ENCODE measurements at places on chromosomes 7 and 10. TPM values are rescaled to one million over a fixed set of nuclear protein-coding genes. Genes with fewer than 3 reads are reported as not detected.

DNA sequence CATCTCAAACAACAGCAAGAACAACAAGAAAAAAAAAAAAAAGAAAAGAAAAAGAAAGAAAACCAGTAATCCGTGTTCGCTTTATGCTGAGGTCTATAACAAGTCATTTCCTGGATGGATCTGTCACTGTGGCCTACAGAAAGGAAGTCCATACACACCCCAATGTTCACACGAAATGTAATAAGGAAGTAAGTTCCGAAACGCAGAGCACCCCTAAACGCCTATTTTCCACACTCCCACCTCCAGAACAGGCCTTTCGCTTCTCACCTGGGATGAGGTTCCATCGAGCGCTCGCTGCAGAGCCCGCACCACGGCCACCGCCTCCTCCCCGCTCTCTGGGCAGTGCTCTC is 735 bp downstream of the ZNF394 start:
- peak overlapping the region; percentile 60 for H3K4me3 ChIP-seq
- H3K27me3 ChIP-seq: no peaks in the 10 kb centered on the region
- peaks cover 55% of the 10 kb centered on the region for H3K36me3 ChIP-seq
- H3K27ac ChIP-seq: peak overlapping the region; percentile 58
- DNase-seq: no peak
- peaks cover 16% of the 10 kb centered on the region for H3K4me1 ChIP-seq

DNA sequence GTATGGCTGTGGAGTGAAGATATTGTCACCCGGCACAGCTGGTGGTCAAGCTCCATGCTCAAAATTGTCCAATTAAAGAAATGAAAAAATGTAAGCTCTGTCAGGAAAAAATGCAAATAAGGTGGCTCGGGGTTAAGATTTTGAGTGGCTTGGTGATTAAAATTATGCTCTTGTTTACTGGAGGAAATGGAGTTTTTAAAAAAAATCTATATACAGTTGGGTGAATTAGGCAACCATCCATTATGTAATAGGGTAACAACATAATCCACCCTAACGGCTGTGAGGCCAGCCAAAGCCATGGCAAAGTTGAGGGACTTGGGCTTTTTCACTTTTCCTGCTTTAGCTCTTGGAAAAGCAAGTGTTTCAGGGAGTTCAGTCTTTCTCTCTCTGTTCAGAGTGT is 260.8 kb upstream of the HABP2 start:
- no peak for DNase-seq
- peaks cover 6% of the 10 kb centered on the region for H3K4me1 ChIP-seq
- no peaks in the 10 kb centered on the region for H3K27me3 ChIP-seq
- H3K27ac ChIP-seq: no peak overlapping the region
- H3K4me3 ChIP-seq: no peak overlapping the region
- H3K36me3 ChIP-seq: no peaks in the 10 kb centered on the region

GRCh38 chr7:156460858-156461627 is 179.5 kb upstream of the RNF32 start:
- no peak for DNase-seq
- H3K27me3 ChIP-seq: peaks cover 14% of the 10 kb centered on the region
- H3K4me1 ChIP-seq: no peaks in the 10 kb centered on the region
- no peak overlapping the region for H3K27ac ChIP-seq

Gene PHYHIPL
- not detected for total RNA-seq

DNA sequence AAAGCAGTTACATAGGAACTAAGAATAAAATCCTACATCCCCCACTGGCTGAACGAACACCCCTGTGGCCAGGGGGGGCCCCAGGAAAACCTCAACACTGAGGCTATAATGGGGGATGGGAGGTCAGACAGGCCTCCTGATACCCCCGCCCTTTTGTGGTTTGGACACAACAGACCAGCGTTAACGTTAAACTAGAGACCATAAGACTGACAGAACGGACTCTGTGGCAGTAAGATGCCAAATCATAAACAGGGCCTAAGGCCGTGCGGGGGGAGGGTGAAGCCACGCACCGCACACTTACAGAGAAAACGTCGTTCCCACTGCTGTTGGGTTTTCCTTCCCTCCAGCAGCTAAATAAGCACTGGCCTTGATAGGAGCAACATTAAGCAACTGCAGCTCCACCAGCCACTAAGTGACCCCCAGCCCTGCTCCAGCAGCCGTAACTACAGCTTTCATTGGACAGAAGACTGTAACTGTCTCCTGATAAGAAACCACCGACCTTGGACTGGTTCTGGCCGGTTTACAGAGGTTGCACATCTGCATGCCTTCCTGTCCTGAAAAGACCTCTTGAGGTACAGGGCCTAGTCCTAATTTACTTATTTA is 3.4 kb upstream of the PPP2R2D start:
- no peak overlapping the region for H3K27ac ChIP-seq
- peaks cover 11% of the 10 kb centered on the region for H3K4me1 ChIP-seq
- H3K4me3 ChIP-seq: no peak overlapping the region

Gene TMEM130
- 1.1 TPM for total RNA-seq

DNA sequence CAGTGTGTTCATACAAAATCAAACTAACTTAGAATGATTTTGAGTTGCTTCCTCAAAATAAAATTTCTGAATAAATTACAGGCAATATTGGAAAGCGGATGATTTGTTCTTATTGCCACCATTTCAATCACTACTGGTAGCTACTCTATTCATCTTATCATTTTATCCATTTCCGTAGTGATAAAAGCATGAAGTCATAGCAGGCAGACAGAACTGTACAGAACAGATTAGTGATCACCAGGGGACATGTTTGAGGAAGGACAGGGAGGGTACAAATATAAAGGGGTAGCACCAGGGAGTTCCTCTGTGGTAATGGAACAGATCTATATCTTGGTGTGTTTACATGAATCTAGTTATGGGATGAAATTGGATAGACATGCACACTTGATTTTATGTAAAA is 138.5 kb downstream of the WNT2 start:
- H3K4me1 ChIP-seq: no peaks in the 10 kb centered on the region
- DNase-seq: no peak
- H3K27ac ChIP-seq: no peak overlapping the region
- H3K4me3 ChIP-seq: no peak overlapping the region
- H3K36me3 ChIP-seq: no peaks in the 10 kb centered on the region

DNA sequence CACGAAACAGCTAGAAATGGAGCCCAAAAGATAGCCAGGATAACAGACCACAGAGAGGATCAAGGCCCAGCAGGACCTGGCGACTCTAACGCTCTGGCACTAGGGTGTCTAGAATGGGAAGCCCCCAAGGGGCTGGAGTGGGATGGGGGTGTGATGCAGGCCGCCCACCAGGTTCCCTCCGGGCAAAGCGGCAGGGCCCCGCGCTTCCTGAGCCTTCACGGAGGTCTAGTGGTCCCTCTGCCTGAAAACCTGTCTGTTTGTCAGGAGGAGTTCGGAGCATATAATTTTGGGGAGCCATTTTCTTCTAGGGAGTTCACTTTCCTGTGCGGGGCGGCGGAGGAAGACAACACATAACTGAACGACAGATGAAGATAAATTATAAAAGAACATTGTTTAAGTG is 48.2 kb upstream of the FXYD4 start:
- H3K27ac ChIP-seq: no peak overlapping the region
- H3K4me1 ChIP-seq: no peaks in the 10 kb centered on the region
- H3K27me3 ChIP-seq: peaks cover 11% of the 10 kb centered on the region
- no peaks in the 10 kb centered on the region for H3K36me3 ChIP-seq
- DNase-seq: no peak

GRCh38 chr7:16356301-16356958 is 64.9 kb downstream of the CRPPA start:
- no peaks in the 10 kb centered on the region for H3K27me3 ChIP-seq
- H3K27ac ChIP-seq: no peak overlapping the region
- no peak for DNase-seq
- no peak overlapping the region for H3K4me3 ChIP-seq
- H3K36me3 ChIP-seq: no peaks in the 10 kb centered on the region
- no peaks in the 10 kb centered on the region for H3K4me1 ChIP-seq

Gene PRKCQ
- not detected for total RNA-seq

DNA sequence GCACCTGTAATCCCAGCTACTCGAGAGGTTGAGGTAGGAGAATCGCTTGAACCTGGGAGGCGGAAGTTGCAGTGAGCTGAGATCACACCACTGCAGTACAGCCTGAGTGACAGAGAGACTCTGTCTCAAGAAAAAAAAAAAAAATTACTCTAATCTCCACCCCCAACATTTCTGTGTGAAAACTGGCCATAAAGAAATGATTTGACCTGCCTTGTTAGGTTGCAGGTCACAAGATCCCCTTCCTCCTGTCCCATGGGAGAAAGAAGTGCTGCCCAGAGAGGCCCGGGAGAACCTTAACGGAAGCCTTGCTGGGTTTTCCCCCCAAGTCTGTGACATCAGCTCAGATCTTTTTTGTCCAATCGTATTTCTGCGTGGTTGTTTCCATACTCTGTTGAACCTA is 8.7 kb upstream of the CALHM1 start:
- no peaks in the 10 kb centered on the region for H3K27me3 ChIP-seq
- H3K4me3 ChIP-seq: no peak overlapping the region
- peaks cover 13% of the 10 kb centered on the region for H3K4me1 ChIP-seq
- H3K27ac ChIP-seq: no peak overlapping the region

- no peak for DNase-seq
- H3K27me3 ChIP-seq: no peaks in the 10 kb centered on the region
- peaks cover 7% of the 10 kb centered on the region for H3K4me1 ChIP-seq
Measured at GRCh38 chr10:71887743-71888142, 36.7 kb upstream of the PSAP start.

Gene CYP2E1
- total RNA-seq: 0.37 TPM

DNA sequence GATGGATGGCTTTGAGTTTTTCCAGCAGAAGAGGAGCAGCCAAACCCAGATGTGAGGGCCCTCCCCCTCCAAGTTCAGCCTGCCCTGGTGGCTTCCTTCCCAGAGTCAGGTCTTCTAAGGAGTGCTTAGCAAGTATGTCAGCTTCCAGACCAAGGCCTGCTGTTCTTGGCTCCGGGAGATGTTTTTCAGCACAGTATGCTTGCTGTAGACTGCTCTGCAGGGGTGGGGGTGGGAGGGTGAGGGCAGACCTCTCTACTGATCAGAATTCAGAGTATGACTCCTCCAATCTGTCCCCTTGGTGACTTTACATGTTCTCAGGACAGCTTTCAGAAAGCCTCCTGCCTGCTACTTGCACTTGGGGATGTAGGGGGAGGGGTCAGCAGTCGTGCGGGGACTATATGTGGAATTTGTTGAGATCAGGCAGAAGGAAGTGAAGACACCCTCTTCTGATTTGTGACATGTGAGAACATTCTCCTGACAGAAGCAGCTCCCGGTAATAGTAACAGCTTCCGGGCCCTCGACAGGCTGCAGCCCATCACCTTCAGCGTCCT is 516.4 kb upstream of the ZMIZ1 start:
- H3K27me3 ChIP-seq: no peaks in the 10 kb centered on the region
- no peak overlapping the region for H3K27ac ChIP-seq
- H3K36me3 ChIP-seq: no peaks in the 10 kb centered on the region
- peaks cover 19% of the 10 kb centered on the region for H3K4me1 ChIP-seq
- H3K4me3 ChIP-seq: no peak overlapping the region

Gene ETV1
- total RNA-seq: 4.7 TPM

GRCh38 chr7:139726485-139726869 is 51.3 kb downstream of the HIPK2 start:
- peaks cover 36% of the 10 kb centered on the region for H3K4me1 ChIP-seq
- H3K4me3 ChIP-seq: no peak overlapping the region
- H3K36me3 ChIP-seq: no peaks in the 10 kb centered on the region
- no peak for DNase-seq
- H3K27ac ChIP-seq: no peak overlapping the region

Gene LRRN3
- not detected for total RNA-seq

DNA sequence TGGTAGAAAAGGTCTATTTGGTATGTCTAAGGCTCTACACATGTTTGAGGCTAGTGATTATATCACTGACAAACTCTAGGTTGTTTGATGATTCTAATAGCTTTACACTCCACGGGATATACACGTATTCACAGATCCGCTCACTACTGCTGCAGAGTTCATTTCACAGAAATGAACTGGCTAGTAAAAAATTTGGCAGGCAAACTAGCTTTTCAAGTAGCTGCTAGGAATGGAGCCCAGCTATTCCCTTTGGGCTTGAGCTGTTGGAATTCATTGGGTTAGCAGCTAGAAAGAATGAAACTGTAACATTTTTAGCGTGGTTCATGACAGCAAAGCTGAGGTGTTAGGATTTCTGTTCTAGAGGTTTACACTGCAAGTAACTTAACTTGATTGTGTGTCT is 37.6 kb downstream of the R3HCC1L start:
- H3K4me3 ChIP-seq: no peak overlapping the region
- H3K27ac ChIP-seq: no peak overlapping the region
- peaks cover 8% of the 10 kb centered on the region for H3K36me3 ChIP-seq
- H3K4me1 ChIP-seq: no peaks in the 10 kb centered on the region

DNA sequence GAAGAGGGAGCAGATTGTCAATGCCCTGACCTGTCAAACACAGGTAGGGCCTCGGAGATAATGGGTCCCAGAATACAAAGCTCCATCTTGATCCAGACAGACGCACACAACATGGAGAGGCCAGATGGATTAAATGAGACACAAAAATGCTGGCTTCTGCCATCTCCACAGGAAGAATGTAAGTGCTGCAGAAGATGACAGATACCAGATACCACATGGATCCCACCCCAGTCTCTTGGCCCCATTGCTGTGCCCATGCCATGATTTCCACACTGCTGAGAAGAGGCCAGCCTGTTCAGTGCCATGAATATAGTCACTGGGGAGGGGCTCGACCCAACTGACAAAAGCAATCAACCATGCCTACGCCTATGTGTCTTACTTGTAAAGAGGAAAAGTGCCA is 487.9 kb downstream of the PARD3 start:
- H3K27ac ChIP-seq: no peak overlapping the region
- no peak for DNase-seq
- H3K4me3 ChIP-seq: no peak overlapping the region
- peaks cover 10% of the 10 kb centered on the region for H3K36me3 ChIP-seq
- H3K4me1 ChIP-seq: no peaks in the 10 kb centered on the region

DNA sequence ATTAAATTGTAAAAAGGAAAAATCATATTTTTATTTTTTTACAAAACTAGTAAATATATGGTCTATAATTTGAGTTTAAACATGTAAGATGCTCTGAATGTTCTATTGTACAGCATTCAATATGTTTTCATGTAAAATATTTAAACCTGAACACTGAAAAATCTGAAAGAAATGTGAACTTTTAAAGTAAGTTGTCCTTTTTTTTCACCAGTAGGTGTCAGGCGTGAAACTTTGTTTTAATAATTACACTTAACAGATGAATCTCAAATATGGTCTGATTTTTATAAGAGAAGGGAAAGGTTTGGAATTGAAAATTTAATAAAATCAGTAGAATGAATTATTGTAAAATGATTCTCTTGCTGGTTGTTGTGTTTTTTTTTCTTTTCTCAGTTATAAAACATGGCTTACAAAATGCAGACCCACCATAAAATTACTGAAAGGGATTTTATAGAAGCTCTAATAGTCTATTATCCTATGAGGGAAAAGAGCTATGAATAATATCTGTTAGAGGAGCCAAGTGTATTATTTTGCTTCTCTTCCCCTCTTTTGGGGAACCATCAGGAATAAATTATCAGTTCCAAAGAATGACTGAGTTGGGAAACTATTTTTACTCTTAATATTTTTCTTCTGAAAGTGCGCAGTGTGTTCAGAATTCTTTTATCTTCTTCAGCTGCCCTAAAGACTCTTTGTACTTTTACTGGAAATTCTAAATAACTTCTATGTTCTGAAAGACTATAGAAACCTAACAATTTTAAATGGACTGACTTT is 217.7 kb upstream of the FZD1 start:
- H3K4me3 ChIP-seq: no peak overlapping the region
- H3K27me3 ChIP-seq: no peaks in the 10 kb centered on the region
- H3K27ac ChIP-seq: no peak overlapping the region
- no peak for DNase-seq
- no peaks in the 10 kb centered on the region for H3K36me3 ChIP-seq

- H3K36me3 ChIP-seq: no peaks in the 10 kb centered on the region
- no peaks in the 10 kb centered on the region for H3K4me1 ChIP-seq
- no peak for DNase-seq
- no peak overlapping the region for H3K4me3 ChIP-seq
Measured at GRCh38 chr7:51430480-51431086, 114.0 kb upstream of the COBL start.

Gene HMX2
- 0.61 TPM for total RNA-seq

Data from SJSA1 (cell line).